ENCODE measurements at places on chromosomes 7 and 10. TPM values are rescaled to one million over a fixed set of nuclear protein-coding genes. Genes with fewer than 3 reads are reported as not detected.

- no peak for DNase-seq
Observed at GRCh38 chr10:91022390-91022789, 101.5 kb upstream of the ANKRD1 start.

- DNase-seq, result no peak
Observed at GRCh38 chr7:18570890-18571478, 75.4 kb downstream of the HDAC9 start.

- DNase-seq, result no peak
Observed at GRCh38 chr7:158816995-158817394, 12.3 kb downstream of the ESYT2 start.

- DNase-seq, result no peak
Observed at GRCh38 chr10:118035354-118036005, 11.3 kb downstream of the RAB11FIP2 start.

Gene GIMAP7
- polyA plus RNA-seq, result 11.4 TPM

Gene GPRIN2
- polyA plus RNA-seq, result 6.6 TPM

Gene TAS2R3
- polyA plus RNA-seq, result 1.0 TPM

All from left renal cortex interstitium (tissue), 4 donors.